Substantia nigra (tissue), 51 donors: ENCODE measurements at places on chromosomes 3 and 15.
A peak's percentile ranks its signal among the peaks of the same experiment; 100 is the strongest.

DNA sequence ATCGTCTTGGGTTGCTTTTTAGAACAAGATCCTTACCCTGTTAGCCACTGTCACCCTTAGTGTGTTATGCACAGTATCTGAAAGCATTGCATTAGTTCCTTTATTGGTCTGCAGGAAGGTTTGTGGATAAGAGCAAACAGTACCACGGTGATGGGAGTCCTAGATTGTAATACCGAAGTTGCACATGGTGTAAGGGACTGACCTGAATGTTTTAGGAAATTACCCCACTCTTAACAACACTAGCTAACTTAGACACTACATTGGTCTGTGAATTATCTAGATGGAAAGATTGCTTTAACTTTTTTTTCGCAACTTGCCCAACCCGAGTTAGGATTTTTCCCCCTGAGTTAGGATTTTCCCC is 1.3 kb downstream of the STT3B start:
- DNase-seq: no peak

DNA sequence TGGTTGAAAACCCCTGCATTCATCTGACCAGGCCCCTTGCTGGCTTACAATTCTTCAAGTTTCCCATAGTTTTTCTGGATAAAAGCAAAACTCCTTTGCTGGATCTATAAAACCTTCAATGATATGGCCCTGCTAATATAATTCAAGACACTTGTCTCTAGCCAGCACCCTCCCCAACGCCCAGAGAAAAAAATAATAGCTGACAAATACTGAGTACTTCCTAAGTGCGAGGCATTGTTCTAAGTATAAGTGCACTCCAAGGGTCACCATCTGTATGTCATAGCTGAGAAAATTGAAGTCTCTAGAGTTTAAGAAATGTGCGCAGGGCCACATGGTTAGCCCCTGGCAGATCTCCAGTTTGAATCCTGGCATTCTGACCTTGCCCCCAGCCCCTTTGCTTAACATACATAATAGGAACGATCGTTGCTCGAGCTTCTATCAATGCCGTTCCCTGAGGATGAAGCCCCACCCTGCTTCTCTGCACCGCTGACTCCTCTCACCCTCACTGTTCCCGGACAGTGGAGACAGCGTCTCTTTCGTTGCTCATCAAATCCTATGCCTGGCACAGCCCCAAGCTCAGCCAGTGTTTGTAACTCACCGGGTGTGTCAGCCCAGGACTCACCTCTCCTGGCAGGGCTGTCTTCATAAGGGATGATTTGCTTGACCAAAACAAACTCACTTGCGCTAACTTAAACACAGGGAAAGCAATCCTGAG is 377.1 kb upstream of the PROK2 start:
- DNase-seq: peak; percentile 12

- no peak for DNase-seq
Observed at GRCh38 chr15:77548589-77549557, 83.8 kb downstream of the LINGO1 start.

GRCh38 chr3:76044601-76045600 is 259.6 kb upstream of the ZNF717 start:
- no peak for DNase-seq

DNA sequence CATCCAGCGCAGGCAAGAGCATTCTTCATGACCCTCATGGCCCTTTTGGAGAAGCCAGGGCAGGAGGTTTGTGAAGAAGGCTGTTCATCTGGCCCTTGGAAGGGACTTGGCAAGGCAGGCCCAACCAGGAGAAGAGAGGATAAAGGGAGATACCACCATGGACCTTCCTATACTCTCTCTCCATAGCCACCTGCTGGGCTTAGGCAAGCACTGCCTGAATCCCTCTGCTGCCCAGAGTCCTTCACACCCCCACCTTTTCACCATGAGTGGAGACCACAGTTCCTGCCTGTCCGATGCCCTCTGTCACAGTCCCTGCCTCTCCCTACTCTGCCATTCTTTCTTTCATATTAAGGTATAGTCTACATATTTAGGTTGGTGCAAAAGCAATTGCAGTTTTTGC is 10.6 kb upstream of the SFMBT1 start:
- no peak for DNase-seq

DNA sequence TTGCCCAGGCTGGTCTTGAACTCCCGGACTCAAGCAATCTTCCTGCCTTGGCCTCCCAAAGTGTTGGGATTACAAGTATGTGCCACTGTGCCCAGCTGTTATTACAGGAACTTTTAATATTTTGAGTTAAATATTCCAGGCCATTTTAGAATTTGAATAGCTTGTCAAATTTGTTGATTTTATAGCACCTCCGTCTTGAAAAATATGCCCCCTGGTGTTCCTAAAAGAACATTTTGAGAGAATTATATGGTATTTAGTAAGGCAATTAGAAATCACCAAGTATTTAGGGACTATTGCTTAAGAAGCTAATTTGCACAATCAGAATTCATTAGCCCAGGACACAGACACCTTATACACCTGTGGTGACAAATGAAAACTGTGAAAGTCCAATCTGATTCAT is 23.7 kb downstream of the PDE8A start:
- no peak for DNase-seq
